Fibroblast of mammary gland (primary cell): ENCODE measurements at places on chromosomes 2 and 18.

DNA sequence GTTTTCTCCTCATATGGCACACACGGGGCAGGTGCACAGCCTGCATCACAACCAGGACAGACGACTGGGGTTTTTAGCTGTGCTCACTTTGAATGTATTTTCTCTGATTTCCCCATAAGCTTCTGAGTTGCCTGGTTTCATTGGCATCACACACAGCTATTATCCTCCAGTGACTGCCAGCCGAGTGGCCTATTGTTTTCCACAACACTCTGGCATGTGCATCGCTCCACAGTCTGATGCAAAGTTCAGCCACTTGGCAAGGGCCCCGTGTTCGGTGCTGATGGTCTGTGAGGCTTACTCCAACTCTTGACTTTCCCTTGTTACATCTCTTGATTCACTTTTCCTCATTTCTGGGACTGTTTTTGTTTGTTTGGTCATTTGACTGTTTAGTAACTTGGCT, 593.1 kb downstream of the CBLN2 start:
- no peak for DNase-seq

- peak; percentile 17 for DNase-seq
Observed at GRCh38 chr2:209685963-209686362, 85.7 kb upstream of the UNC80 start.

DNA sequence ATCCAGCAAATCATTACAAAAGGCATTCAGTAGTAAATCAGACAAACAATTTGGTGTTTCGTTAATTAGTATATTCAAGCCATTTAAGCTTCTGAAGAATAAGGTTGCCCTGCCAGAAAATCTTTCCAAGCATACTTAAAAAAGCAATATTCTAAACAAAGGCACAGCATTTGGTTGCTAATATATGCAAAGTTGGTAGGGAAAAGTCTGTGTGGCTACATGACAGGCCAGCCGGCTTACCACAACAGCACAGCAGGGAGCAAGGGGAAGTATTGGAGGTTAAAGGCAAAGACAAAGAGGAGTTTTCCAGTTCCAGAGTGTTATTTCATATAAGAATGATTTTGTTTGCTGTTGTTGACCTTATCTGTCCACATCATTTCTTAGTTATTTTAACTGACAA, 282.3 kb downstream of the MBD5 start:
- DNase-seq = no peak

DNA sequence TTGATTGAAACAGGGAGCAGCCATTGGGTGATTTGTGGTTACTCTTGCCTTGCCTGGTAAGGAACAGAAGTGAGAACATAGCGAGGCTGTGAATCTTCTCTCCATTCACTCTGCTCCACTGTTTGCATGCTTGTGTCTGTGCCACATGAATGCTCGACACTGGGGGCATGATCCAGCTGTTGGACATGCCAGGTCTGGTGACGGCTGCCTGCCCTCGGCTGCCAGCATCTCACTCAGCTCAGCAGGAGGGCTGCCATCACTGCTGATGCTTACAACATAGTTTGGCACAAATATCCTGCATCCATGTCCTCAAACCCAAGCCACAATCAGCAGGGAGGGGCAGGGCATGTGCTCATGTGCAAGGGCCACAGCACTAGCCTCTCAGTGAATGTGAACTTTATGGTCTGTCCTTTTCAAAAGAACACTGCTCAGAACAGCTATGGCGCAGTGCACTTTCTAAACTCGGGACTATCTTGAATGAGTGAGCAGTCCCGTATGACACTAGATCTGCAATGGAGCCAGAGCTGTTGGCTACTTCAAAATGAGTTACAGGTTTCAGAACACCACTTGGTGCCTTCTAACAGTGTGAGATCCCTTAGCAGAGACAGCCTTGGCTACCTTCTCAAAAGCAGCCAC, 126.3 kb downstream of the NRP2 start:
- DNase-seq = no peak

- no peak for DNase-seq
Observed at GRCh38 chr2:20615068-20615465, 35.8 kb downstream of the HS1BP3 start.

DNA sequence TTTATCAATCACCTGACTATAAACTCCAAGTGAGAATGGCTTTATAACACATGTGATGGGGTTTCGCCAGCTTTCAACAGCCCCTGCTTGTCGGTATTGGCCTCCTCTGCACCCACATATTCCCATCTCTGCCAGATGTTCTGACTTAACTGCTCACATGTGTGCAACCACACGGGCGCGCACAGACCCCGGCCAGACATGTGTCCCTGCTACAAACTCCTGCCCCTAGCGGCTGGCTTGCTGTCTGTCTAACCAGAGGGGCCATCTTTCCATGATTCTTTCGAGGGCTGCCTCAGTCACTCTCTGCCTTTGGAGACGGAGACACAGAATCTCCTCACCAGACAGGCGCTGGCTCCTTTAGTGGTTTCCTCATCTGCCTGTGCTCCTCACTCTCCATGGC, 15.3 kb downstream of the STON1 start:
- DNase-seq = peak; percentile 56

GRCh38 chr2:221753401-221753800, 181.3 kb upstream of the EPHA4 start:
- no peak for DNase-seq

DNA sequence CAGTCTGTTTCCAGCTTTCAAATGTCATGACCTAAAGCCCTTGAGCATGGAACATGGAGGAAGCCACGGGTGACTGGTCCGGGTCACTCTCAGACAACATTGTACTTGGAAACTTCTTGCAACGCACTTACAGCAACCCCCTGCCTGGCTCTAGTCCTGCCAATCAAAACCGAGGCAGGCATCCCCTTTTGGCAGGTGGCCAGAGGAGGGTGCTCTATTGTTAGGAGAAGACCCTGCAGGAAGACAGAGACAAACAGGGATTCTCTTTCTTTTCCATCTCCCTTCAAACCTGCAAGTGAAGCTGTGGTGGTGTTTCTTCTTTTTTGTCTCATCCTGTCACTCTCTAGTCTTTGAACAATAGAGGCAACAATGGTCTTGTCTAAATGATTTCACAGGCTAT, 667.2 kb downstream of the ZEB2 start:
- no peak for DNase-seq

DNA sequence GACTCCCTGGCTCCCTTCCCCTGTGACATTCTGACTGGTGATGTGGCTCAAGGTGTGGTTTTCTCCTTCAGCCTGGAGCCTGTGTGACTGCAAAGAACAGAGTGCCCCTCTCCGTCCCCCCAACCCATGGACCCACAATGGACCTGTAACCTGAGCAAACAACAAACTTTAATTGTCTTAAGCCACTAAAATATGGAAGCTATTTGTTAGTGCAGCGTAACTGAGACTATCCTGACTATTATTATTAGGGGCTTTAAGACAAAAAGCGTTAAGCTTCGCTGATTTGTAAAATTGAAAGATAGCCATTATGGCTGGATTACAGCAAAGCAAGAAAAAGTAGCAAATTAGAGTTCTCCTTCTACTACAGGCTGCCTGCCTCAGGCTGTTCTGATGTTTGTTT, 426.9 kb downstream of the STK39 start:
- DNase-seq = no peak

GRCh38 chr18:54094474-54094873, 130.0 kb downstream of the MBD2 start:
- DNase-seq = no peak

GRCh38 chr2:153476816-153477635, 1.5 kb downstream of the RPRM start:
- no peak for DNase-seq

- peak; percentile 42 for DNase-seq
Observed at GRCh38 chr18:54957996-54958395, 1.3 kb downstream of the CCDC68 start.

DNA sequence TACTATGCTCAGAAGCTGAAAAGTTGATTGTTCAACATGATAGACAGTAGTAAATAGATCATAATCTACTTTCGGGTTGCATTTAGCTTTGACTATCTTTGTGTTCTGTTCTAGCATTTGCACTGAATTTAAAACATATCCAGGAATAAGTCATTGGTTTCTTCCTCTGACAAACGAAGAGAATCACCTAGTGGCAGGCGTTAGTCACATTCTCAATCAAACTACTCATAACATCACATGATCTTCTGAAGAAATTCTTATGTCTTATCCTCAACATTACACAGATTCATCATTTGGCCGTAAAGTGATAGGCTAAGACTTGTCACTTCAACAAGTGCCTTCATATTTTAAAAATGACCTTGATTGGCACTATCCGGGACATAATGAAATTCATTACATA, 63.6 kb upstream of the TTC21B start:
- peak; percentile 11 for DNase-seq

DNA sequence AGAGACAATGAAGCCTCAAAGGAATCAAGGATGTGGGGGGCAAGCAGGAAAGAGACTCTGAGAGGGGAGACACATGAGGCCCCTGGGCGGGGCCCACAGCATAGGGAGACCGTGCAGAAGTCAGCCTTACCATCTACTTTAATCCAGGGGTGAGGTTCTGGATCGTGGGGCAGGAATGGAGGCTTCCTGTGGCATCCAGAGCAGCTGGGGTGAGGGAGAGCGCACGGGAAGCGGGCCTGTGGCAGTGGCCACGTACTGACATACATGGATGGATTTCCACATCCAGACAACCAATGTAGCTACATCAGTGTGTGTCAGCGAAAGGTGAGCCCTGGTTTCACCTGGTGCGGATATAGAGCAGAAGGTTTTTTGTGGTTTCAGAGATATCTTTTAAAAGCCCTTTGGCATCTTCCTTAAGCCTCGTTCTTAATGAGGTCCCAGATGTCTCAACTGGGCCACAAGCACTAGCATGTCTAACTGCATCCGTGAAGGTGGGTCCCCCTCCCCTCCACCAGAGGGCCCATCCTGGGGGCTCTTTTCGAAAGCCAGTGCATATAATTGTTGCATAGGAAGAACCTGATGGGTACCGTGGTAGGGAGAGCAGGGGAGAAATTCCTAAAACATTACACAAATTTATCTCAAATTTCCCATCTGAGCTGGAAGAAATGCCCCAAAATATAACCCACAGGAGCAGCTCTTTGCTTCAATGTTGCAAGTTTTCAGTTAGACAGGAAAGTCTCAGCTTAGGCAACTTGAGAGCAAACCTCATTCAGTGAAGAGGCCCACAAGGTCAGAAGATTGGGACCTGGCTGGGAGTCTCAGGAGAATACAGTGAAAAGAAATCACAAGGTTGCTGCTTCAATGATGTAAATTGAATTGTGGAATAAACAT, 90.9 kb downstream of the SP3 start:
- DNase-seq = no peak

GRCh38 chr2:170073288-170073687, 104.7 kb upstream of the MYO3B start:
- peak; percentile 68 for DNase-seq

GRCh38 chr2:88829607-88830463, 138.4 kb downstream of the RPIA start:
- no peak for DNase-seq
